ENCODE measurements at places on chromosomes 3 and 15. TPM values are rescaled to one million over a fixed set of nuclear protein-coding genes. Genes with fewer than 3 reads are reported as not detected.

The AP3B2 gene
- 5.3 TPM for total RNA-seq

DNA sequence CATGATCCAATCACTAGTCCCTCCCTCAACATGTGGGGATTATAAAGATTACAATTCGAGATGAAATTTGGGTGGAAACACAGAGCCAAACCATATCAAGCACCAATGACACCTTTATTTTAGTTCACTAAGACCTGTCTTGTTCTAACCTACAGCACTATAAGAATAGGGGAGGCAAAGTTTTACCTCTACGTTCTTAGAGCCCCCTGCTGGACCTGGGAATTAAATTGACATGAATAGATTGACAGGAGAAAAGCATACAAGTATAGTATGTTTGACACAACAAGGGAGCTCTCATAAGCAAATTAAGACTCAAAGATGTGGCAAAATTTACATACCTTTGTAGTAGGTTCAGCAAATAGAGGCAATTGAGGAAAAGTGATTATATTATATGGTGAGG lies 974.4 kb upstream of the ALCAM start:
- DNase-seq: no peak

DNA sequence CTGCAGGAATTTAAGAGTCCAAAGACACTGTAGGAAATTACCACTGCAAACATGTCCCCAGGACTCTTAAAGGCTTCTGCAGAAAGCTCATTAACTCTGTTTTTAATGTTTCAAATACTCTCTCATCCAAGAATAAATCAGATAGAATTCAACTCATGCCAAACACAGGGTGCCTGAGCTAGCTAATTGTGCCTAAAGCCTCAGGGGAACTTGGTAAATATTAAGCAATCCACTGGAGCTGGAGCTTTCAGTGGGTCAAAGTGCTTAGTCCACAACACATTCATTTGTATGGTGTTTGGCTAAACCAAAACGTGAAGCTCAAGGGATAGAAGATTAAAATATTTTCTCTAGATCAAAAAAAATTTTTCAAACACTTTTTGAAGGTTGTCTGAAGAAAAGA lies 131.4 kb downstream of the THRB start:
- peak; percentile 39 for DNase-seq

DNA sequence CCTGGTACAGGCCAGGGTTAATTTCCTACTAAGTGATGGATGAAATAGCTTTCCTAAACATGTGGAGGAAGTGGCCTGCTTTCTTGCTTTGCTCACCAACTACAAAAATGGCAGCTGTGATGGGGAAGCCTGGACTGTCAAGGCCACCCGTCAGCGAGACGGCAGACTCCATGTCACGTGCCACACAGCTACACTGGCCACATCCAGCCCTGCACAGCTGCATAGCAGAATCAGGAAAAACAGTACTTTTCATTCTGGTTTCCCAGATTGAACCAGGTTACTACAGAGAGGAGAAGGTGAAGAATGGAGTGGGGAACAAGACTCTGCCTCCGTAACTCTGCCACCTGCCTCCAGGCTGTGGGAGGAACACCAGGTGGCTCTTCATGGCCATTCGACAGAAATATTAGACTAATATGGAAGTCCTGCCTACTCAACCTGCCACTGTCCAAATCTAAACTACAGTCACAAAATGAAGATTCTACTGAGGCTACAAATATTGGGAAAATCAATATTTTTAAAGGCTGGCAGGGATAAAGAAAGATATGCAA lies 174.3 kb downstream of the MAGI1 start:
- DNase-seq: no peak

GRCh38 chr15:31502541-31503229 lies 176.1 kb downstream of the KLF13 start:
- DNase-seq: no peak

DNA sequence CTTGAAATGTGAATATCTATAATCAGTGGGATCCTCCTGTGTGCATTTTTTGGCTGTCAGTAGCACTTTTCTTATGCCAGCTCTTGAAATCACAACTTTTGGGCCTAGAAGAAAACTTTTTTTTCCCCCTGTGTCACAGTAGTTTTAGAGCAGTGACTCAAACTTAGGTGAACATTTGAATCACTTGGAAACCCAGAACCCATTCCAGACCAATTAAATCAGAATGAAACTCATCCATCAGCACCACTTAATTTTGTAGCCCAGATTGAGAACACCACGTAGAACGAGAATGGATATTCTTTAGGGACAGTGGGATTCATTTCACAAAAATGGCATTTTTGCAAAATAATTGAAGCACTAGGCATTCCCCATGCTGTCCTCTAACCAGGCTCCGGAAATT lies 224.8 kb upstream of the NANOGP8 start:
- DNase-seq: no peak
